H54 (cell line): ENCODE measurements at places on chromosomes 5 and 9.

- no peak for DNase-seq
These were observed 167.7 kb downstream of the CCDC192 start for GRCh38 chr5:127870914-127871313.

GRCh38 chr5:59067956-59068656, 485.2 kb downstream of the RAB3C start:
- DNase-seq: no peak

DNA sequence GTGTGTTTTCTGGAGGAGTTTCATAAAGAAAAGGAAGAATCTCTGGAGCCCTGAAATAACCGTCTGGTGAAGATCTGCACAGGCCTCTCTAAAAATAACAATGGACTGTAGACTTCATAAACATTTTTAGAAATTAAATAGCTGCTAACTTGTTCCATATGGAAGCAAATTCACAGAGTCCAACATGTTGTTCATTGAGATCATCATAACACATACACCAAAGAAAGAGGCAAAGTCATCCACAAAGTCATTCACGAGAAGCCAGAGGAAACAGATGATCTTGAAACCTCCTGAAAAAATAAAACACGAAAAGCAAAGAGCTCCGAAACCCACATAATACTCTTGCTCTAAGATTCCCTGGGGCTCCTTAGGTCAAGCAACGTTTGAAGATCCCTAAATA, 347.8 kb downstream of the EFNA5 start:
- no peak for DNase-seq

DNA sequence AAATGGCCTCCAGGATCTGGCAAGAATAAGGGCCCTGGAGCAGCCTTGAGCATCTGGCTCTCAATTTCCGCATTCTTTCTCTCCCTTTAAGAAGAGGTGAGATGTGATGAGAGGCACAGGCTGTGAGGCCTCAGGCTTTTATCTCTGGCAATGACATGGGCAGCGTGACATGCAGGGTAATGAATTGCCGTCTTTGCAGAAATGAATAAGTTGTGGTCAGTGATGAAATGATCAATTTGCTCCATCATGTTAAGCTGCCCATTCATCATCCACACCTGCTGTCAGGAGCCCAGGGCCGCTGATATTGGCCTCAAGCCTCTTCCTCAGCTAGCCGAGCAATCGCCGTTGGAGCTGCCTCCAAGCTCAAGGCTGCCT, 265.3 kb downstream of the TRIM32 start:
- DNase-seq: no peak

- DNase-seq: peak; percentile 94
These were observed 25.1 kb downstream of the NANS start for GRCh38 chr9:98081477-98082219.

DNA sequence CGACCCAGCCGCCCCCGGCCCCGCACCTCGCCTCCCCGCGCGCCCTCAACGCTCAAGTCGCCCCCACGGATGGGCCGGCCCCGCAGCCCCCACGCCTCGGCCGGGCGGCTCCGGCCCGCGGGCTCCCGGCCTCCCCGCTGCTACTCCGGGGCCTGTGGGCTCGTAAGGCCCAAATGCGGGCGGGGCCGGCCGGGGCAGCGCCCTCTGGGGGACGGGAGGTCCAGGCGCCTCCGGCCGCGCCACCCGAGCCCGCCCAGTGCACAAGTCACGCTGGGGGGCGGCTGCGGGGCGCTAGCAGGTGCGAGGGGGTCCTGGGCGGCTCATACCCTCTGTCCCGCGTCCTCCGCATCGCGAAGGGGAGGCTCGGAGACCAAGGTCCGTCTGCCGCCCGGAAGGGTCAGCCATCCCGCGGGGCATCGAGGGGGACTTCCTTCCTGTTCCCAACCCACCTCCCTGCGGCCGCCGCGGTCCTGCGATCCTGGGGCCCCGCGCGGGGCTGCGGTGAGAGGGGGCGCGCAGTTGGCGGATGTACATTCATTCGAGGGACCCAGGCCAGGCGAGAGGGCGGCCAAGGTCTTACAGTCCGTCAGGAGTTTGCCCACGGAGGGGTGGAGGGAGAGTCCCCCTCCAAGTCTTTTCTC, at the start of gene CIZ1:
Gene CIZ1, minus strand, starts transcription at position 167 of the 641 bp plus-strand sequence. CDS start 715 bp downstream, outside the sequence.
- DNase-seq: peak; percentile 99

GRCh38 chr5:136113606-136114005, 19.0 kb upstream of the SMAD5 start:
- DNase-seq: no peak

GRCh38 chr5:168860081-168860480, 280.9 kb upstream of the PANK3 start:
- no peak for DNase-seq

DNA sequence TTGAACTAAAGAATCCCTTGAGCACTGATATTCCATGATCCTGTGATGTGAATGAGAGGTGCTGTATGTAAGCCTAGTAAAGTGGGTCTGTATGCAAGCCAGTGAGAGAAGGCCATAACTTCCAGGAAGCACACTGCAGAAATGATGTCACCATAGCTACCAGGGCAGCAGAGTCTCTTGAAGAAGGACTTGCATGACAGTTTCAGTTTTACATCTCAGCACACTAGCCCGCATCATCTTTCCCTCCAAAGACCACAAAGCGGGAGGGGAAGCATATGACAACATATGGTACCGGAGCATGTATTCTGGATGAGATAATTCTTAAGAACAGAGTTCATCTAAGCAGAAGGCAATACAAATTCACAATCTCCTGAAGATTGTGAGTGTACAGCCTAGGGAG, 37.6 kb upstream of the MAST4 start:
- no peak for DNase-seq

GRCh38 chr9:91884153-91884552, 65.9 kb downstream of the ROR2 start:
- no peak for DNase-seq

DNA sequence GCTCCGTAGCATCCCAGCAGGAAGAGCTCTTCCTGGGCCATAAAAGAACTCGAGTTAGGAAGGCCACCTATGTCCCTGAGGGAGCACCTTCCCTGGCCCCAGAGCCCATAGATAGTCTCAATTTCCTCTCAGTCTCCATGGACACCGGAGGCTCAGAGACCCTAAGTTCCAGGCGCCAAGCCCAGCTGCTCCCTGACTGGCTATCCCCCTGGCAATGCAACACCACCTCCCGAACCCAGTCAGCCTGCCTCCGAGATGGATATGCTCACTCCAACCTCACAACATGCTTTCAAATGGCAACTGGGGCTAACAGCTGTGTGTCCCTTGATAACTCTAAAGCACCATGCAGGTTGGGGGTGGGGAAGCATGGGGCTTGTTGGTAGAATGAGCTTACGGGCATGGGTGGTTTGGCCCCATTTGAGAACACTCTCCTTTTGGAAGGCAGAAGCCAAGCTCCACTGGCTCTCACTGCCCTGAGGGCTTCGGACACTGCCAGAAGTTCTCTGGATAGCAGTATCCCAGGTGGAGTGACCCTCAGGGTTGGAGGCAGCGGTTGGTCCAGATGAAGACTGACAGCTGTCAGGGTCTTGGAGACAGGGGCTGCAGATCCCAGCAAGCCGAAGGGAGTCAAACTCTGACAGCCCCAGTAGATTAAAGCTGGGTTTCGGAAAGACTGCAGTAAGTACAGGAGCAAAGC, 165.3 kb downstream of the PAX5 start:
- DNase-seq: no peak

DNA sequence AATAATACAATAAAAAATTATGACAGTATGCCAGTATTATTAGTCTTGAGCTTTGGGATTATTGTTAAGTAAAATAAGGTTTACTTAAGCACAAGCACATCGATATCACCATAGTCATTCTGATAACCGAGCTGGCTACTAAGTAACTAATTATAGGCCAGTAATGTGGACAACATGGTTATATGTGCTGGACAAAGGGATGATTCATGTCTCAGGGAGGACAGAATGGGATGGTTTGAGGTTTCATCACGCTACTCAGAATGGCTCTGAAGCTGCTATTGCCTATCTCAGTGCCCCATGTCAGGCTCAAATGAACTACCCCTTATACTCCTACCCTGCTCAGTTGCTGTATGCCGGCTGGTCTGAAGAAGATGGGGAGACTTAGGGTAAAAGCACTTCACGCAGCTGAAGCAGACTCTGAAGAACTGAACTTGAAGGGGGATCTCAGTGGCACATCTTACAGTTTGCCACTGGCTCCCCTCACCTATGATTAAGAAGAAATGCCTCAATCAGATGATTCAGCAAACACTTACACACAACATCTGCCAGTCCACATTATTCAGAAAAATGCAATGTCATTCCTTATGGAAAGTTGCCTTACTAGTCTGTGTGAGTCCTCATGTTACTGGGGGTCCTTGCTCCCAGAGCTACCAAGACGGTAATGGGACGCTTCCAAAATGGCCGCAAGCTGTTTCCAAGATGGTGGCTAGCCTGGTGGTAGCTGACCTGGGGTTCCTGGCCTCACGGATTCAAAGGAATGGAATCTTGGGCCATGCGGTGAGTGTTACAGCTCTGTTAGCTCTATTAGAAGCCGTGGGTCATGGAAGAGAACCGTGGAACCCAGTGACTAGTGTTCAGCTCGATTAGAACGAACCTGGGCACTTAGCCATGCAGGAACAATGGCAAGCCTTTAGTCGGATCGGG, 1098.6 kb downstream of the TAF11L14 start:
- no peak for DNase-seq

DNA sequence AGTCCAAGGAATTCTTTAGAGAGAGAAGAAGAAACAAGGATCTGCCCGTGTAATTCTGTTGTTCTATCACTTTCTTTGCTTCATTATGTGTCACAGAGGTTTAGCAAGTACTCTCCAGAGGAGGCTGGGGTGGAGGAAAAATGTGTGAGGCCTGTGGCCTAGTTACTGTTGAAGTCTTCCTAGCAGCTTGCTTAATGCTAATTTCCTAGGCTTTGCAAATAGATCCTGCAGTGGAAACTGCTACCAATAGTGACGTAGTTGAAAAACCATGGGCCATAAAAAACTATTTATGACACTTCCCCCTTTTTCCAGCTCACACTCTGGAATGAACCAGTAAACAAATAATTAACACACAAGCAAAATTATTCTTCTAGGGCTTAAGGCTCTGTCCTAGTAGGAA, 27.0 kb upstream of the C9orf72 start:
- no peak for DNase-seq
